H1 (cell line): ENCODE measurements at places on chromosomes 12 and 14.

- no peak overlapping the region for H3K27ac ChIP-seq
- no peak overlapping the region for H3K4me3 ChIP-seq
- no peaks in the 10 kb centered on the region for H3K27me3 ChIP-seq
- no peak for DNase-seq
Measured at GRCh38 chr12:14853961-14854360, 10.6 kb upstream of the ART4 start.

GRCh38 chr14:50829489-50830043, 1.4 kb downstream of the NIN start:
- no peaks in the 10 kb centered on the region; the same call in 1 of the 2 replicates for H3K4me1 ChIP-seq
- H3K27ac ChIP-seq: no peak overlapping the region
- peak overlapping the region; percentile 64 for H3K4me3 ChIP-seq

DNA sequence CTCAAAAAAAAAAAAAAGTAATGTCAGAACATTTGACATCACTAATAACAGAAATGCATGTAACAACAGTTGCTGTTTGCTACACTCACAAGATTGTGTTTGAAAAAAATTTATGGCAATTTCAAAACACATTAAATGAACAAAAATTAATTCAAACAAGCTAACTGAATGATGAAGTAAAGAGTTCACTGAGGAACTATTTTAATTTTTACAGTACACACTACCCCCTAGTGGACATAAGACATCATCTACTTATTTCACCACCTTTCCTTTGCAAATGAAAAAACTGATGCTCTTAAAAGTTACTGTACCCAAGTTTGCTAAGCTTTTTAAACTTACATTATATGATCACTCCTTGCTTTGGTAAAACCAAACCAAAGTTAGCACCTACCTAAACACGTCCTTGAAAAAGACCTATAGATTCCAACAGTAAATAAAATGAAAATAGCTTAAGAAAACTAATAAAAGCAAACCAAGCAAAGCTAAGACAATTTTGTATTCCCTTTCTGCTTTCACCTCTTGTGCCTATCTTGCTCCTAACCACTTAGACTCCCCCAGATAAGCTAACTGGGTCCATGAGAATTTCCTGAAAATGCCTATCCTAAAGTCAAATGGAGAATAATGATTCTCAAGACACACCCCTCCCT, 22.2 kb downstream of the UBE2N start:
- H3K4me3 ChIP-seq: no peak overlapping the region
- no peak for DNase-seq
- no peak overlapping the region for H3K27ac ChIP-seq
- H3K27me3 ChIP-seq: no peaks in the 10 kb centered on the region
- peaks cover 4% of the 10 kb centered on the region for H3K4me1 ChIP-seq

GRCh38 chr14:105155681-105156413, 12.7 kb downstream of the JAG2 start:
- H3K4me3 ChIP-seq: no peak overlapping the region
- H3K27me3 ChIP-seq: no peaks in the 10 kb centered on the region
- no peaks in the 10 kb centered on the region; the same call in 1 of the 2 replicates for H3K4me1 ChIP-seq
- no peak overlapping the region for H3K27ac ChIP-seq

- no peaks in the 10 kb centered on the region for H3K27me3 ChIP-seq
- no peaks in the 10 kb centered on the region for H3K4me1 ChIP-seq
- H3K36me3 ChIP-seq: no peaks in the 10 kb centered on the region; the same call in 1 of the 2 replicates
- no peak overlapping the region for H3K4me3 ChIP-seq
Measured at GRCh38 chr12:7144414-7145120, 14.4 kb downstream of the CLSTN3 start.
